ENCODE measurements at places on chromosomes 12 and 14. TPM values are rescaled to one million over a fixed set of nuclear protein-coding genes. Genes with fewer than 3 reads are reported as not detected.

GRCh38 chr12:26011099-26011498 is 52.6 kb downstream of the RASSF8 start:
- DNase-seq = no peak
- H3K27ac ChIP-seq = no peak overlapping the region
- no peaks in the 10 kb centered on the region for H3K4me1 ChIP-seq
- H3K27me3 ChIP-seq = peaks cover 8% of the 10 kb centered on the region
- no peaks in the 10 kb centered on the region for H3K36me3 ChIP-seq
- H3K4me3 ChIP-seq = no peak overlapping the region

GRCh38 chr12:89363582-89363981 is 11.3 kb upstream of the DUSP6 start:
- H3K4me1 ChIP-seq = peaks cover 16% of the 10 kb centered on the region
- peaks cover 2% of the 10 kb centered on the region for H3K36me3 ChIP-seq

- no peaks in the 10 kb centered on the region for H3K36me3 ChIP-seq
- no peaks in the 10 kb centered on the region for H3K27me3 ChIP-seq
- no peaks in the 10 kb centered on the region for H3K4me1 ChIP-seq
- no peak overlapping the region for H3K27ac ChIP-seq
- no peak overlapping the region for H3K4me3 ChIP-seq
- DNase-seq = no peak
These were observed 160.5 kb downstream of the KITLG start for GRCh38 chr12:88419794-88420193.

- H3K36me3 ChIP-seq = peaks cover 53% of the 10 kb centered on the region
- peak overlapping the region; percentile 93 for H3K27ac ChIP-seq
- peak overlapping the region; percentile 78 for H3K4me3 ChIP-seq
- H3K4me1 ChIP-seq = peaks cover 93% of the 10 kb centered on the region
These were observed 151.5 kb downstream of the PRKCH start for GRCh38 chr14:61472801-61473376.

DNA sequence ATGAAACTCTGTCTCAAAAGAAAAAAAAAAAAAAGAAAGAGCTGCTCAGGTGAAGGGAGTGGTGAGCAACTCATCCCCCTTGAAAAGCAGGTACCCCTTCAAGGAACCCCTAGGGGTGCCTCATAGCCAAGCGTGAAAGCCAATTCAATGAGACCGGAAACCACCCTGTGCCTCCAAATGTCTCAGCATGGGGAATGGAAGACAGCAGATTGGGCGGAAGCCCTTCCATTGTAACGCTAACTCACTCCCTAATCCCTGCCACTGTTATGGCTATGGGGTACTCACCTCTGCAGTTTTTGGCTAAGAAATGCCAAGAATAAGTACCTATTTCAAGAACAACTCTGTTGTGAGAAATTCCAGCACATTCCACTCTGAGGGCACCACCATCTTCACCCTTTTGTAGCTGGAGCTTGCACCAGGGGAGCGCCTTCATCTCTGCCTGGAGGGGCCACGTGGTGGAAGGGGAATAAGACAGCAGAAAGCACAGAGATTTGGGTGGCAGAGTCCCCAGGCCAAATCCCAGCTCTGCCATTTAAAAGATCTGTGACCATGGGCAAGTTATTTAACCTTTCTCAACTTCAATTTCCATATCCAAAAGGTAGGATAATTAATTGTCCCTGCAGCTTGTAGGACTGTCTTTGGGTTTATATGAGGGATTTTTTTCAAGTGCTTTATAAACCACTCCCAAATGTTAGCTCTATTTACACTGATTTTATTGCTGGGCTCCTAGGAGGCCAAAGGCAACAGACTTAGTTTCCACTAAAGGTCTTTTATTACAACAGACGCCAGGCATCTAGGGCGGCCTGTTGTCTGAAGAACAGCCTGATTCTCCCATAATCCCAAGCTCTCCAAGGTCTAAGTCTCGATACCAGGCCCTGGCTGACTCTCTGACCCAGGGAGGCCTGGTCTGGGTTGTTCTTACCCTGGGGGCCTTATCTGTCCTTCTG is 63.9 kb downstream of the ITPK1 start:
- H3K4me3 ChIP-seq = no peak overlapping the region
- H3K27me3 ChIP-seq = no peaks in the 10 kb centered on the region
- peaks cover 3% of the 10 kb centered on the region for H3K36me3 ChIP-seq
- no peak for DNase-seq

GRCh38 chr12:69115099-69115498 is 124.3 kb upstream of the CPSF6 start:
- H3K36me3 ChIP-seq = no peaks in the 10 kb centered on the region
- no peak overlapping the region for H3K27ac ChIP-seq
- no peak for DNase-seq
- H3K4me3 ChIP-seq = no peak overlapping the region

DNA sequence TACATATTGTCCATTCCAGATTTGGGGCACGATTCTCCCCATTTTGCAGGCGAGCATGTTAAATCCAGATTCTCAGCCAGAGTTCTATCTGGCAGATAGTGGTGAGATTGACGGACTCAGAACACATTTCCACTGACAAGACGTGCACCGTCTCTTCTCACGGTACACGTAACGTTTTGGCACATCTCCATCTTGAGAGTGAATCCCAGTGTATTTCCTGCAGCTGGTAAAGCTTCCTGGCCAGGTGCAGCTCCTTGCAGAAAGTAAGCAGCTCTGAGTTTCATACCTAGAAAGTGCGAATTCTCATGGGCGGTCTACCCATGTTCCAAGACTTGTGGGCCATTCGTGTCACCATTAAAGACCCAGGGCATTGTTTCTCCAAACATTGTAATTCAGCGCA is 102.6 kb downstream of the TSPAN9 start:
- H3K4me3 ChIP-seq = no peak overlapping the region
- no peaks in the 10 kb centered on the region for H3K4me1 ChIP-seq
- DNase-seq = no peak
- no peak overlapping the region for H3K27ac ChIP-seq

- H3K36me3 ChIP-seq = peaks cover 48% of the 10 kb centered on the region
- no peak overlapping the region for H3K27ac ChIP-seq
- peaks cover 10% of the 10 kb centered on the region for H3K4me1 ChIP-seq
- no peaks in the 10 kb centered on the region for H3K27me3 ChIP-seq
- no peak overlapping the region for H3K4me3 ChIP-seq
- DNase-seq = no peak
These were observed 93.6 kb downstream of the TXNDC16 start for GRCh38 chr14:52458721-52459085.

DNA sequence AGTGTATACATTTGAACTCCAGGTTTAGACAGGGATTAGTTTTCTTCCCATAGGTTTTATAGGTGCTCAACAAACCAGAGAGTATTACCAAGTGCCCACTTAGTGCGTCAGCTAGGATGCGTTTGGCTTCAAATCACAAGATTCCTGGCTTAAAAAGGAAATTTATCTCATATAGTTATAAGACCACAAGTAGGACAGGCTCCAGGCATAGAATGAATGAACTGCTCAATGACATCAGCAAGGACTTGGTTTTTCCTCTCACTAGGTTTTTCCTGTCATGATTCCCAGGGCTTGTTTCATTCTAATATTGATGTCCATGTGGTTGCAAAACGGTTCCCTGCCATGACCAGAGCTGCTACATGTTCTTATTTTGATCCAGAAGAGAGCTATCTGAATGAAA is 6.1 kb upstream of the IRAK3 start:
- peaks cover 45% of the 10 kb centered on the region for H3K27me3 ChIP-seq
- no peak overlapping the region for H3K4me3 ChIP-seq
- DNase-seq = no peak

- peaks cover 61% of the 10 kb centered on the region for H3K36me3 ChIP-seq
- H3K4me1 ChIP-seq = peaks cover 4% of the 10 kb centered on the region
- H3K27me3 ChIP-seq = no peaks in the 10 kb centered on the region
- H3K27ac ChIP-seq = no peak overlapping the region
- H3K4me3 ChIP-seq = no peak overlapping the region
These were observed 36.9 kb downstream of the CRACR2A start for GRCh38 chr12:3715999-3716398.

DNA sequence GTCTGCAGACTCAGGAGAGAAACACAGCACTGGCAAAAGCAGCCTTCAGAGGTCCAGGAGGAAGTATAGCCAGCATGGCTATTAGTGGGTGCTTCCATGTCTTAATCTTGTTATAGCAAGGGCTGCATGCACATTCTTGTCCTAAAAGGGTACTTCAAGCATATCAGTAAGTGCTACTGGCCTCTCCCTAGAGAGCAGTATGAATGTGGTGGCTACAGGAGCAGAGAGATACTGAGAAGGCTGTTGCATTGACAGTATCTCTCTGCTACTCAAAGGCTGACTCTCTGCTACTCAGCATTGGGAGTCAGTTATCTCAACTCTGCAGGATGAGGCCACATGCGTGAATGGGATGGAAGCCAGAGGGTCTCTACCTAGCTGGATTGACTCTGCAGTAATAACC is 2.0 kb downstream of the GARIN6 start:
- H3K4me3 ChIP-seq = no peak overlapping the region
- H3K4me1 ChIP-seq = no peaks in the 10 kb centered on the region
- no peaks in the 10 kb centered on the region for H3K27me3 ChIP-seq
- no peak for DNase-seq

DNA sequence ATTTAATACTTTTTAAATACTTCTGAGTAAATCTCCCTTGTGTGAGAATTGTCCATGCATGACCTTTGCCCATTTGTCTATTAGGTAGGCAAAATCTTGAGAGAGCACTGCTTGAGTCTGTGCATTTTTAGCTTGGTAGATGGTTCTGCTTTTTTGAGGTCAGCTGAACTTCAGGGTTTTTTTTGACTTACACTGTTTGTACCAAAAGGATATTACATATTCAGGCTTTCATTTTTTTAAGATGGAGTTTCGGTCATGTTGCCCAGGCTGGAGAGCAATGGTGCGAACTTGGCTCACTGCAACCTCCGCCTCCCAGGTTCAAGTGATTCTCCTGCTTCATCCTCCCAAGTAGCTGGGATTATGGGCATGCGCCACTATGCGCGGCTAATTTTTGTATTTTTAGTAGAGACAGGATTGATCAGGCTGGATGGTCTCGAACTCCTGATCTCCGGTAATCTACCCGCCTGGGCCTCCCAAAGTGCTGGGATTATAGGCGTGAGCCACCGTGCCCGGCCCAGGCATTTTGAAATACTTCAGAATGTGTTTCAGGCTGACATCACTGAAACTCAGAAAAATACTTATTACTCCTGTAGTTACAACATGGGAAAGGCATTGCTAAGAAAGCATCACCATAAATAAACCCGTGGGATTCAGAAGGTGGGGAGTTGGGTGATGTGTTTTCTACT is 11.1 kb downstream of the RASSF3 start:
- no peak overlapping the region for H3K27ac ChIP-seq
- H3K27me3 ChIP-seq = no peaks in the 10 kb centered on the region
- peaks cover 15% of the 10 kb centered on the region for H3K36me3 ChIP-seq

- H3K36me3 ChIP-seq = peaks cover 1% of the 10 kb centered on the region
- no peak overlapping the region for H3K27ac ChIP-seq
- H3K4me1 ChIP-seq = peaks cover 15% of the 10 kb centered on the region
- H3K27me3 ChIP-seq = peaks cover 86% of the 10 kb centered on the region
- H3K4me3 ChIP-seq = peak overlapping the region; percentile 20
These were observed 826 bp upstream of the CACNA1C start for GRCh38 chr12:2051700-2052621.

- DNase-seq = peak; percentile 47
- H3K4me1 ChIP-seq = peaks cover 24% of the 10 kb centered on the region
- H3K4me3 ChIP-seq = peak overlapping the region; percentile 82
- no peaks in the 10 kb centered on the region for H3K27me3 ChIP-seq
These were observed 732 bp downstream of the ZNF664 start for GRCh38 chr12:123973552-123974341.

DNA sequence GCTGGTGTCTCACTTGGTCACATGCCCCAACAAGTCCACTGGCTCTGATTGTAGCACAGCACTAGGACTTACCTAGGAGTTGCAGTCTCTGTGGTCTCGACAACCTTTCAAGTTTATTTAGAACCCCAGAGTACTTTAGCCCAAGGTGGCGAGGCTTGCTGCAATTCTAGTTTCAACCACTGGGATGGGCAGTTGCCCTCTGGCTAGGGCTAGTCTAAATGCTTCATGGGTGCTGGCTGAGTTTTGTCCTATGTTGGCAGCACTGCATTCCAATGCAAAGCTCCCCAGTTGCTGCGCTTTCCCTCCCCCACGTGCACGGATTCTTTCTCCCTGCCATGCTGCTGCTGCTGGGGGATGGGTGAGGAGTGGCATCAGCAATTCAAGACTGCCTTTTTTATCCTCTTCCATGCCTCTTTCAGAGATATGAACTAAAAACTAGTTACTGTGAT is 207.9 kb downstream of the SYNE2 start:
- peaks cover 2% of the 10 kb centered on the region for H3K4me1 ChIP-seq
- no peak overlapping the region for H3K4me3 ChIP-seq
- no peak overlapping the region for H3K27ac ChIP-seq
- peaks cover 25% of the 10 kb centered on the region for H3K36me3 ChIP-seq
- DNase-seq = no peak

DNA sequence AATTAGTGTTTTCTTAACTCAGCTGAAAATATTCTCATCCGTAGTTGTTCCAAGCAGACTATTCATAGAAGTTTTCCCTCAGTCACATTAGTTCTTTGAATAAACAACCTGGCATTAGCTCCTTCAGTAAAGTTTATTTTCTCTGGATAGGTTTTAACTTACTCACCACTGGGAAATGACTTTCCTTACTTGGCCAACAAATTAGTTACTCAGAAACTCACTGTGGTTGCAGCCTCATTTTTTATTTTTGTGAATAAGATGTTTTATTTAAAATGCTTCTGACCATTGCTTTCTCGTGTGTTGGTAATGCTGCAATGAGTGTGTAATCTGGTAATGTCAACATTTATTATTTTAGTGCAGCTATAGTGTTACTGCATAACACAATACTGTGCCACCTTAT is 74.9 kb downstream of the NOVA1 start:
- H3K27ac ChIP-seq = no peak overlapping the region
- no peaks in the 10 kb centered on the region for H3K27me3 ChIP-seq
- H3K4me3 ChIP-seq = no peak overlapping the region
- no peaks in the 10 kb centered on the region for H3K4me1 ChIP-seq
- no peak for DNase-seq

Gene HNF1A
- total RNA-seq = not detected

Gene PZP
- not detected for total RNA-seq

Gene SCN8A
- total RNA-seq = 2.3 TPM

Gene FBRSL1
- 48.6 TPM for total RNA-seq

Gene ANKS1B
- 0.96 TPM for total RNA-seq

Gene AQP6
- total RNA-seq = not detected

Gene AKAP5
- total RNA-seq = 23.2 TPM

Gene KRT82
- not detected for total RNA-seq

Gene PLA2G1B
- not detected for total RNA-seq

Gene RNU4-1
- total RNA-seq = 2,122 TPM

Gene SERPINA1
- total RNA-seq = 0.49 TPM

Gene OR6C6
- total RNA-seq = not detected
